ENCODE measurements at places on chromosomes 6 and 20. TPM values are rescaled to one million over a fixed set of nuclear protein-coding genes. Genes with fewer than 3 reads are reported as not detected.

The SLC18B1 gene
- total RNA-seq: 5.5 TPM

The ARMH2 gene
- total RNA-seq: not detected

The IRF4 gene
- 0.14 TPM for total RNA-seq

The ADGRF5 gene
- not detected for total RNA-seq

The CALHM4 gene
- not detected for total RNA-seq

The OPRM1 gene
- not detected for total RNA-seq

The XKR7 gene
- total RNA-seq: not detected

The BACH2 gene
- 0.33 TPM for total RNA-seq

The PERP gene
- total RNA-seq: 81.7 TPM

The IP6K3 gene
- total RNA-seq: not detected

The SNAP25 gene
- total RNA-seq: 16.8 TPM

The ZNF165 gene
- 1.3 TPM for total RNA-seq

The SNRPB gene
- total RNA-seq: 1,067 TPM

The ZBTB22 gene
- 3.8 TPM for total RNA-seq

The THBS2 gene
- total RNA-seq: not detected

The HEY2 gene
- total RNA-seq: not detected

The CLPSL2 gene
- not detected for total RNA-seq

The NRN1 gene
- 0.79 TPM for total RNA-seq

The SOBP gene
- total RNA-seq: 1.1 TPM

The LY6G5C gene
- 0.51 TPM for total RNA-seq

The MROH8 gene
- total RNA-seq: 0.79 TPM

The CCDC170 gene
- total RNA-seq: 0.10 TPM

The FAM83D gene
- 61.6 TPM for total RNA-seq

The ETV7 gene
- total RNA-seq: 0.10 TPM

The MYH7B gene
- 0.20 TPM for total RNA-seq

The SLPI gene
- total RNA-seq: 14.6 TPM

The TREML1 gene
- total RNA-seq: not detected

The MEP1A gene
- total RNA-seq: not detected

The SAMD3 gene
- total RNA-seq: not detected

The CNPY3 gene
- 46.9 TPM for total RNA-seq

The SLC25A27 gene
- 0.09 TPM for total RNA-seq

The JARID2 gene
- total RNA-seq: 9.7 TPM

The SLC22A16 gene
- total RNA-seq: not detected

All from A549 treated with CpdA at 1 μM for 4 hours (cell line).